Fibroblast of mammary gland (primary cell): ENCODE measurements at places on chromosomes 12 and 14.

- no peak for DNase-seq
Observed at GRCh38 chr12:105706973-105707334, 376.5 kb downstream of the C12orf75 start.

DNA sequence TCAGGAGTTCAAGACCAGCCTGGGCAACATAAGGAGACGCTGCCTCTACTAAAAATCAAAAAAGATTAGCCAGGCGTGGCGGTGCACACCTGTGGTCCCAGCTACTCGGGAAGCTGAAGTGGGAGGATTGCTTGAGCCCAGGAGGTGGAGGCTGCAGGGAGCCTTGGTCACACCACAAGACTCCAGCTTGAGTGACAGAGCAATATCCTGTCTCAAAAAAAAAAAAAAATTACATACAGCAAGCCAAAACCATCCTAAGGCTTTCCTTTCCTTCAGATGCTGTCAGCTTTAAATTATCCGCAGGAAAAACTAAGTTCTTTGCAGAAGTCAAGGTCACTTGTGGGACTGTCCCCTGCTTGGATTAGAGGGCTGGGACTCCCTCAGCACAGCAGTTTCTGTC, 1.3 kb downstream of the CS start:
- no peak for DNase-seq

DNA sequence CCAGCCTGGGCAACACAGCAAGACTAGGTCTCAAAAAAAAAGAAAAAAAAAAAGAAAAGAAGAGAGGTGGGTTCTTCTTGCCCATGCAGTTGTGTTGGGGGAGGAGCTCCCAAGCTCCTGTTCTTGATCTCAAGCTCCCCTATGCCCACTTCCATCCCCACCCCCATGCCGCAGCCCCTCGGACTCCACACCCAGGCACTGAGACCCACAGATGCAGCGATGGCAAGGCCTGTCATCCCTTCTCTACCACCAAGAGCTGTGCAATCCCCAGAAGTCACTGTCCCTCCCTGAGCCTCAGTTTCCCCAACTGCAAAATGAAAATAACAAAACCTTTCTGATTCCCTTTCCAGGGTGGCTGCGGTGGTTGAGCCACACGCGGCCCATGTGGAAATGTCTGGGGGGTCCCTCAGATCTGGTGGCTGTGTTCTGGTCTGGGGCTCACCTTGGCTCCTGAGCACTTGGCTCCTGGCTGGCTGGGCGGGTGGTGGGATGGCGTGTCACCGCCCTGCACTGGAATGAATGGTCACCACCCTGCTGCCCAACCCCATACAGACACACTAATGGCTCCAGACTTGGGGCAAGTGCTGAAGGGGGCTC, 22.6 kb upstream of the KIF26A start:
- no peak for DNase-seq

- DNase-seq = peak; percentile 32
Observed at GRCh38 chr14:101960225-101960624, 4.1 kb upstream of the DYNC1H1 start.

DNA sequence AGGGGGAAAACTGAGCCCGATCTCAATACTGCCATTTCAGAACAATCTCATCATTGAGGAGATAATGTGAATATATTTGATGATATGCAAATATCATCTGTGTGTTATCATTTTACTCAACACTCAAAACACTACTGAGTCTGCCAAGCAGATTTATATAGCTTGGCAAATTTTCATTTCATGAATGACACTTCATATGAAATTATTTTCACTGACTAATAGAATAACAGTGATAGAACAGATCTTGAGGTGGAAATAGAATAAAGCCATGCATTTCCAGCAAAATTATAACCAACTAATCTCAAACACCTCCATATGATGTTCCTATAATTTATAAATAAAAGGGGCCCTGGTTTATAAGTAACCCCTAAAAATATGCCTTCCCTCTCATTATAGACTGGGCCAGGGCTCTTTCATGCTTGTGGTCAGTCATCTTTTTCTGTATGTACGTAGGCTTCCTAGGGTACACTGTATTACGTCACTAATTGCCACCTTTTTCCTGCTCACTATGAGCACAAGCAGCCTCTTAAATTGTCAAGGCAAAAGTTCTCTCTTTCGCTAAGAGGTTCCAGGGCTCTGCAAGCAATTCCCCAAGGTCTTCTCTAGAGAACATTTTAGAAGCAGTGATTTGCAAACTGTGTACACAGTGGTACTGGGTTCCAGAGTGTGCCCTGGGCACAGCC, 197.1 kb upstream of the FOXN3 start:
- no peak for DNase-seq

DNA sequence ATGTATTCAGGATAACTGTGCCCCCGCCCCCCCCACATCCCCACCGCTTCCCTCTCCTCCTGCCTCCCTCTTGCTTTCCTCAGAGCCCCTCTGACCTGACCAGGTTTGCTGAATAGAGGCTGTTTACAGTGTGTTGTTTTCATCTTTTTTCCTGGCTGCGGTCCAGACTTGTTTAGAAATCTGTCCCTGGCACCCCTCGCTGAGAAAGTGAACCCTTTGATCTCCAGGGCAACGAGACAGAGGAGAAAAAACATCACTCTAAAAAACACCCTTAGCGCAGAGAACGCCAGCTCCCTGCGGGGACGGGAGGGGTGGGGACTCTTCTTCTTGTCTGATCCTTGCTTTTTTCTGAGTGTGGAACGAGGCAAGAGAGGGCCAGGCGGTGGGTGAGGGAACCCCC, 22.5 kb downstream of the SDS start:
- DNase-seq = no peak
